D341Med (cell line): ENCODE measurements at places on chromosomes 2 and 18.

DNA sequence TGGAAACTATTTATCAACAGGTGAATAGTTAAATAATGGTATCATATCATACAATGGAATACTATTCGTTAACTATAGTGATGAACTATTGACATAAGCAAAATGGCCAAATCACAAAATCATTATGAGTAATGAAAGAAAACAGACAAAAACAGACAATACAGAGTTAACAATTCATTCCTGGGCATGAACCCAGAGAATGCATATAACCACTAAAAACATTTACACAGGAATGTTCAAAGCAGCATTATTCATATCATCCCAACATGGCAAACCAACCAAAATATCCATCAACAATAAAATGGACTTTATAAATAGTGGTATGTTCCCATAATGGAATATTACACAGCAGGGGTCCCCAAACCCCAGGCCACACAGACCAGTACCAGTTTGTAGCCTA is 131.2 kb upstream of the CYP1B1 start:
- DNase-seq: no peak

DNA sequence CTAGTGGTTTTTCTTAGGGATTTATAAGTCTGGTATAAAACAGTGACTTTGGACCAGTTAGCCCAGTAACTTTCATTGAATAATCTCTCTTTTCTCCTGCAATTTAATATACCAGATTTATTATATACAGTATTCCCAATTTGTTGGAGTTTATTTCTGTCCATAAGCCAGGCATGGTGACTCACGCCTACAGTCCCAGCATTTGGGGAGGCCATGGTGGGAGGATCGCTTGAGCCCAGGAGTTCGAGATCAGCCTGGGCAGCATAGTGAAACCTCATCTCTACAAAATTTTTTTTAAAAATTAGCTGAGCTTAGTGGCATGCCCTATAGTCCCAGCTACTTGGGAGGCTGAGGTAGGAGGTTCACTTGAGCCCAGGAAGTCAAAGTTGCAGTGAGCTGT is 26.7 kb downstream of the CNNM4 start:
- DNase-seq: no peak

DNA sequence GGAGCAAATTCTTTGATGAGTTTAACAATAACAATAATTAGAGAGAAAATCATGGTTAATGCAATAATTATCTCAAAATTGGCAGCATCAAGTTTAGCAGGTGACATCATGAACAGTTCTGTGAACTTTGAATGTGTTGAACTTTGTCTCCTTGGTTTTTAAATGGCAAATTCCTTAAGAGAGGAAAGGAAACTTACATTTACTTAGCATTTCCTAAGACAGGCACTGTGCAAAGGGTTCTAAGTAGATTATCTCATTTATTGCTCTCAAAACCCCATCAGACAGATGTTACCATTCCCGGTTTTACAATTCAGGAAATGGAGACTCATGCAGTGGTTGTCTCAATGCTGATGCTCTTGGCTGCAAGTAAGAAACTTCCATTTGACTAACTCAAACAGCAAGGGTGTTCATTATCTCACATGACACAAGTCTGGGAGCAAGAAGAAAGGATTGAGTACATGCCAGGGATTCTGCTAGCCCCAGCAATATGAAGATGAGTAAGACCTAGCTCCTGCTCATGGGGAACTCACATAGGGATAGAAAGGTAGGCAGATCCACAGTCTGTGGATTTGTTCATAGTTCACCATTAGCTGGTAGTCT is 81.3 kb upstream of the ITGA6 start:
- DNase-seq: no peak

DNA sequence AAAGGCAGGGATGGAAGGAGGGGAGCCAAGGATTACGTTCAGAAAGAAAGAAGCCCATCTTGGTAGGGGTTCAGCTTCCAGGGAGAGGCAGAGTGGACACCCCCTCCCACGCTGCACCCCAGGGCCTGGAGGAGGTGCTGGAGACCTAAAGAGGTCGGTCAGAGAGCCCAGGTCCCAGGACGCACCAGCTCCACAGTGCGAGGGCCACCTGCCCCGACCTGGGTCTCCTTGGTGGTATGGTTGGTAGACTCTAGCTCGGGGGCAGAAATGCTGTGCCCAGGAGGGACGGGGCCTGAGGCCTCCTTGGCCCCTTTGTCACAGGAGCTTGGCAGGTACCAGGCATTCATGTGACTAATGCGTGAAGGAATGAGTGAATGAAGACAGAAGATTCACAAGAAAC is 87.1 kb upstream of the RAB6C start:
- DNase-seq: no peak

GRCh38 chr2:133602538-133602937 is 34.3 kb upstream of the NCKAP5 start:
- no peak for DNase-seq

- no peak for DNase-seq
Observed at GRCh38 chr2:238449909-238450417, 23.2 kb downstream of the ASB1 start.

DNA sequence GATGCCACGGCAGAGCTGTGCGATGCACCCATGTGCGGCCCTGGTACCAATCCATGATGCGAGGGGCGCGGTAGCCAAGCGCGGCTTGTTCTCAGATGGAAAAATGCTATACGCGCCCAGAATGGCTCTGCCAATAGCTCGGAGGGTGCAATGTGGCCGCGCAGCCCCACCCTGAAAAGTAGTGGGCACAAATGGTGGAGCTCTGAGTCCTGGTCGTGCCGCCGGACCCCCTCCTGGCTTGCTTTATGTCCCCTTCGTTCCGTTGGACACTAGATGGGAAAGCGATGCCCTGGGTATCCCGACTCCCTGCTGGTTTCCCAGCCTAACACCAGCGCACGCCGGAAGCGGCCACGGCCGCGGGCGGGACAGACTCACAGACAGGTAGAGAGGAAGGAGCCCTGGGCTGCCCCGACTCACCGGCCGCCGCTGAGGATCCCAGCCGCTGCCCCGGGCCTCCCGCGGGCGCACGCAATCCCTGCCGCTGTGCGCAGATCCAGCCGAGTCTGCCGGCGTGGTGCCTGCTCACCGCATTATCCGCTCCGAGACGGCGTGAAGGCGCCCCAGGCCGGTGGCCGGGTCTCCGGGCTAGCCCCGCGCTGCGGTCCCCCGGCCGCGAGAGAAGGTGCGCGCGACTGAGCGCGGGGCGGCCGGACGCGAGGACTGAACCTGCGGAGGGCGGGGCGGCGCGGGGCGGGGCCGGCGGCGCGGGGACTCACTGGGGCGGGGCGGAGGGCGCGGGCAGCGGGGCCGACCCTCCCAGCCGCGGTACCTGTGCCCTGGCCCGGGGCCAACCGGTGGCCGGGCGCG is at the start of gene CDC42EP3:
TSS of gene CDC42EP3 (minus strand) at position 634 of the 807 bp plus-strand sequence. CDS start 25,055 bp downstream, outside the sequence.
- DNase-seq: peak; percentile 83

GRCh38 chr2:239762655-239763269 is 262.4 kb downstream of the NDUFA10 start:
- DNase-seq: no peak

DNA sequence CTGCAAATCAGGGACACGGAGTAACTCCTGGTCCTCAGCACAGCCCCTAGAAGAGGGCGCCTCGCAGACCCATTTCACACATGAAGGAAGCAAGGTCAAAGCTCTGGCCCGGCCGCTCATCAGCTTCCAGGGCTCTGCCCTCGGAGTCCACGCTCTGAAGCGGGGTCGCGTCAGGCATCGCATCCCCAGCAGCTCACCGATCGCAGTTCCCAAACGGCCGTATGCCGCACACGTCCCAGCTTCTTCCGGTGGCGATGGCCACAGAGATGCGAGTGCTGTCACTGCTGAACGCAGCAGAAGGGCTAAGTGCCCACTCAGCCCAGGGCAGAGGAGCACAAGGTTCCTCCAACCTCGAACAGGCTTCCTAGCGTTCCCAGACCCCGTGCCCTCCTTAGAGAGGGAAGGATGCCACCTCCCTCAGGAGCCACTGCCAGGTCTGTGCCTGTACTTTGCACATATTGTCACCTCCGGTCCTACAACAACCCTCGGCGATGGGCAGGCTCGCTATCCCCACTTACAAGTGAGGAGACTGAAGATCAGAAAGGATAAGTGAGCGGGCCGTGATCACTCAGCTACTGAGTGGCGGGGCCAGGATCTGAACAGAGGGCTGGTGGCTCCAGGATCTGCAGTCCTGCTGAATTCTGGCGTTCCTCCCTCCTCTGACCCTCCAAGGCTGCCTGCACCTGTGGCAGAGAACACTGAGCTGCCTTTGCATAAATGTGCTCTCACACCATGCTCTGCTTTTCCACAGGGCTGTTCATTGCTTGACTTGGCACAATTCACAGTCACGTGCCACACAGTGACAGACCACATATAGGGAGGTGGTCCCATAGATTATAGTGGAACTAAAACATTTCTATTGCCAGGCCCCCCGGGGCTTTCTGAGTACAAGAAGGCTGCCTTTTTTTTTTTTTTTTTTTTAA is 71.4 kb downstream of the COPS8 start:
- DNase-seq: no peak

- DNase-seq: no peak
Observed at GRCh38 chr2:223100061-223100511, 48.1 kb downstream of the KCNE4 start.
